ENCODE measurements at places on chromosomes 13 and 19.

- no peak for DNase-seq
Measured at GRCh38 chr19:54206831-54207177, 6.1 kb downstream of the RPS9 start.

DNA sequence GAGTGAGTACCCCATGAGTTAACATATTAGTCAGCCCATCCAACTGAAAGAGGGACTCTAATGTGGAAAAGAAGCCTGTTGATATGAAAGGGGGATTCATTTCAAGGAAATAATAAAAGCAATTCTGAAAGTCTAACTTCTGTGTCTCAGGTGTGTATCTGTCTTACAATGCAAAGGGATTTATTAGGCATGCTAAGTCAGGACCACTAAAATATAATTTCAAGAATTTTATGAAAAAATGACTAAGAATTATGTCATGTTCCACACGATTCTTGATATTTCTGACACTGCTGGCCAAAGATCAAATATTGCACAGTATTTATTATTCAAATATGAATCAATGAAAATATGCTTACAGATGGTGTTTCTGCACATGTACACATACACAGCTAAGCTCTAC lies 130.8 kb downstream of the KLF12 start:
- no peak for DNase-seq

GRCh38 chr19:13507053-13507611 lies 853 bp upstream of the CACNA1A start:
- DNase-seq, result no peak

- DNase-seq, result peak; percentile 24
Measured at GRCh38 chr19:40549007-40549708, 27.5 kb upstream of the SHKBP1 start.

DNA sequence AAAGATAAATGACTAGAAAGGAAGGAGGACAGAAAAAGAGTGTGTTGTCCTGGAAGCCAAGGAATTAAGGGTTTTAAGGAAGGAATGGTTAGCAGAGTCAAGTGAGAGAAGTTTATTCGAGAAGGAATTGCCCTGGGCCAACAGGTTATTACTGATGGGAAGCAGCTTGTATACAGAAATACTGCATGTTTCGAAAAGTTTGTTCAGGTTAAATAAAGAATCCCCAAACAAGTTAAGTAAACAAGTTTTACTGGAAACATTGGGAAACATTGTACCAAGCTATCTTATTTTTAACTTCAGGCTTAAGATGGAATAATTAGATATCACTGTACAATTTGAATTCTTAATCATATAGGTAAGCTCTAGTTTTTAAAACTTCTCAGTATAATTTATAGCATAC lies 28.2 kb upstream of the FBXL3 start:
- no peak for DNase-seq

- no peak for DNase-seq
Measured at GRCh38 chr19:15776991-15777970, 10.2 kb upstream of the OR10H5 start.

DNA sequence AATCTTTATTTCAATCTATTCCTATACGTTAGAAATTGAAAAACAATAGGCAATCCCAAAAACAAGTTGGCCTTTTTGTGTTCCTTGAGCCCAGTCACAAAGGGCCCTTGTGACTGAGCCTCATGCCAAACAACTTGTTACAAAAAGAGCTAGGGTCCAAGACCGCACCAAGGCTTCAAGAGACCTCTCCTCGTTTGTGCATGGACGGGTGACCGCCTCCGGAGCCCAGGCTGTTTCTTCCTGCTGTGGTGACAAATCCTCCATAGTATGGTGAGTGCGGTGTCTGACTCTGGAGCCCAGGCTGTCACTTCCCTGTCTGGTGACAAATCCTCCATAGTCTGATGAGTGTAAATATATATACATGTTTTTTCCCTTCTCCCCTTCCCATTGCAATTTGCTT lies 63.7 kb downstream of the ZNF93 start:
- DNase-seq, result no peak

DNA sequence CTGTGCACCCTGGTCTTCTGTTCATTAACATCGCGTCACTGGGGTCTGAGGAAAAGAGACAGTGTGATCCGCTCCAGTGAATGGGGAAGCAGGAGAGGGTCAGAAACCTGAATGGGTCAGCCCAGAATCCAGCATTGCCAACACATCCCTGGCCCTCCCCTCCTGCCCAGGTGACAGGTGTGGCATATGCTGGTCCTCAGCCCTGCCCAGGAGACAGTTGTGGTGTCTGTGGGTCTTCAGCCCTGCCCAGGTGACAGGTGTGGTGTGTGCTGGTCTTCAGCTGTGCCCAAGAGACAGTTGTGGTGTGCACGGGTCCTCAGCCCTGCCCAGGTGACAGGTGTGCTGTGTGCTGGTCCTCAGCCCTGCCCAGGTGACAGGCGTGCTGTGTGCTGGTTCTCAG lies 8.0 kb downstream of the TFDP1 start:
- no peak for DNase-seq

- no peak for DNase-seq
Measured at GRCh38 chr13:46184277-46184699, 2.3 kb upstream of the LCP1 start.

DNA sequence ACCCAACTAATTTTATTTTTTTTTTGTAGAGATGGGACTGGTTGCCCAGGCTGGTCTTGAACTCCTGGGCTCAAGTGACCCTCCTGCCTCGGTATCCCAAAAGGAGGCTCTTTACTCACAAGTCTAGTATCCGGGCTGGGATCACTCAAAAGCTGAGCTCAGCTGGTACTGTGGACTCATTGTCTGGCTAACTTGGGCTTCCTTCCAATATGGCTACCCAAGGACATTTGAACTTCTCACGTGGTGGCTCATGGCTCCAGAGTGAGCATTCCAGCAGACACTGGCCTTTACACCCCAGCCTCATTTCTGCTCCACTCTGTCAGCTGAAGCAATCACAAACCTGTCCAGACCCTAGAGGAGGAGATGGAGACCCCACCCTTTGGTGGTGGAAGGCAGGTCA lies 28.9 kb downstream of the HPN start:
- no peak for DNase-seq

DNA sequence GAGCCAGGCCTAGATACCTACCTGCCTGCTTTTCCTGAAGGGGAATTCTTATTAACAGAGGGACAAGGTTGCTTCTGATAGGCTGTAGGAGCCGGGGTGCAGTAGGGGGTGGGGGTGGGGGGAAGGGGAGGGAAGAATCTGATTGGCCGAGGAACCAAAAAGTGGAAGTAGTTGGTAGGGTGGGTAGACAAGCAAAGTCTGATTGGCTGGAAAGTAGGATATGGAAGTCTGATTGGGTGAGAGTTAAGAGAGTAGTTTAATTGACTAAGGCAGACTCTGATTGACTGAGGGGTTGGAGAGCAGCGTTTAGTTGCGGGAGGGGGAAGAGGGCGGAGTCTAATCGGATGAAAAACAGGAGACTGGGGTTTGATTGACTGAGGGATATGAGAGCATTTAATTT lies 9.4 kb upstream of the CYP4F22 start:
- DNase-seq, result no peak

GRCh38 chr19:54063350-54064116 lies at the start of gene VSTM1:
VSTM1 (minus strand) TSS chr19:54063897; CDS start chr19:54063777, 120 bp downstream.
- no peak for DNase-seq

DNA sequence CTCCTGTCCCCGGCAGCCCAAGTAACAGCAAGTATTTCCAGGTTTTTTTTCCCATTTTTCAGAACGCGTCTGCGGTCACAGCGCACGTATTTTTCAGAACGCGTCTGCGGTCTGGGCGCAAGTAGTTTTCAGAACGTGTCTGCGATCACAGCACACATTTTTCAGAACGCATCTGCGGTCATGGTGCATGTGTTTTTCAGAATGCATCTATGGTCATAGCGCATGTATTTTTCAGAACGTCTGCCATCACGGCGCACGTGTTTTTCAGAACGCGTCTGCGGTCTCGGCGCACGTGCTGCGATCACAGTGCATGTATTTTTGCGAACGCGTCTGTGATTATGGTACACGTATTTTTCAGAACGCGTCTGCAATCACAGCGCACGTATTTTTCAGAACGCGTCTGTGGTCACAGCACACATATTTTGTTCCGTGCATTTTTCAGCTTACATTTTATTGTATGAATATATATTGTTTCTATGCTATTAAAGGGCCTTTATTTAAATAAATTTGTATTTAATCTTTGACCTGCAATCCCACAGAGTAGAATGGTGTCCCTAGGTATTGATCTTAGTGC lies 19.7 kb downstream of the ATP4B start:
- no peak for DNase-seq

- no peak for DNase-seq
Measured at GRCh38 chr13:78657699-78658629, 991 bp downstream of the OBI1 start.

- DNase-seq, result no peak
Measured at GRCh38 chr13:28299916-28300315, 161.6 kb downstream of the PAN3 start.

DNA sequence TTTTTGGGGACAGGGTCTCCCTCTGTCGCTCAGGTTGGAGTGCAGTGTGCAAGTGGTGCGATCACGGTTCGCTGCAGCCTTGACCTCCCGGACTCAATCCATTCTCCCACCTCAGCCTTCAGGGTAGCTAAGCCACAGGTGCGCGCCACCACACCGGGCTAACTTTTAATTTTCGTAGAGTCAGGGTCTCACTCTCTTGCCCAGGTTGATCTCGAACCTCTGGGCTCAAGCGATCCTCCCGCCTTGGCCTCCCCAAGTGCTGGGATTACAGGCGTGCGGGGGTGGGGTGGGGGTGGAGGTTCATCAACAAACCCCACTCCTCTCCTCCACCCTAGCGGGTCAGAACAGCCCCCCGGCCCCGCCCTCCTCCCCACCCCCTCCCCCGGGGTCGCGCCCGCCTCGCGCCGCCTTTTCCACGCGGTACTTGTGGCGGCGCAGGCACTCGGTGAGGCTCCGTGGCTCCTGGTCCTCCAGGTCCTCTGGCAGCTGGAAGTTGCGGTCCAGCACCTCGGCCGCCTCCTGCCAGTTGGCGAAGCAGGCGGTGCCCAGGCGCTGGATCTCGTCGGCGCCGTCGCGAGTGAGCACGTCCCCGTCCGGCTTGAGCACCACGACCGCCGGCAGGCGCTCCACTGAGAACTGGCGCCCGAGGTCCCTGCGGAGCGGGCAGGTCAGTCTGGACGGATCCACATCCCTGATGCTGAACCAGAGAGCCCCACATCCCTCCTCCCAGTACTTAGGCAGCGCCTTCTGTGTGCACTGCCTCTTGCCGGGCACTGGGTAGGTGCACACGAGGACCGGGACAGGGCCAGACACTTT lies 5.2 kb downstream of the NXNL1 start:
- DNase-seq, result no peak

DNA sequence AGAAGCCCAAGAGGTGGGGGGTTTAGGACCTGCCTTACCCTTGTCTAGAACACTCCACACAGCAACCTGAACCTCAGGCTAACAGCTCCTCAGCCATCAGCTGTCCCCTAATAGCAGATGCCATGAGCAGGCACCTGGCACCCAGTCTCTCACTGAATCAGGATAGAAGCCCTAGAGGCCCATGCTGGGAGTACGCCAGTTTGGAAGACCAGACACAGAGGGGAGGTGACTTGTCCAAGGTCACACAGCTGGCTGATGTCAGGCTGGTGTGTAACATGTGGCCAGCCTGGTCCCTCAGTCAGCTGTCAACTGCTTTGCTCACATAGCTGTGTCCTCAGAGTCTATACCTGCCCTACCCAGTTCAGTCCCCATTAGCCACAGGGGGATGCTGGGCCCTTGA lies 12.8 kb upstream of the SAMD1 start:
- no peak for DNase-seq

GRCh38 chr13:79246578-79246949 lies 159.5 kb downstream of the RBM26 start:
- DNase-seq, result no peak

DNA sequence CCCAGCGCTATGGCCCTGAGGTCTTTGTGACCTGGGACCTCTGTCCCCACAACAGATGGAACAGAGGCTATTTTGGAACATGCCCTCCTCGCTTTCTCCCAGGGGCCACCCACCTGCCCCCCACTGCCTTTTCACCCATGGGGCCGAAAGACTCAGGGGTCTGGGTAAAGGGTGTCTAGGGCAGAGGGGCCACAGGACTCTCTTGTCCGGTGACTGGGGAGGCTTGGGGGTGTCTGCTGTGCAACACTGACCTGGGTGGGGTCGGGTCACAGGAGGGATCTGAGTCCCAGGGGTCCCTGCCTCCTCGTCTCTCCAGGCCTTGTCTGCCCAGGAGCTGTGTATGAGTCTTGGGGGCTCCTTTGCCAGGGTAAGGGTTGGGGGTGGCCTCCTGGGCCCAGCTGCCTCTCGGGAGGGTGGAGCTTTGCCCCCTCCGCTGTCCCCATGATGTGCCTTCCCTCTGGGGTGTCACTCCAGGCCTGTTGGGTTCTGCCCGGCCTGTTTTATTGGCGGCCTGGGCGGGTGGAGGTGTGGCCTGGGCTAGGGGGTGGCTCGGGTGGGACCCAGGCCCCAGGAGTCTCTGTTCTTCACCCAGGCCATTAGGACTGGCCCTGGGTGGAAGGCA lies 2.1 kb downstream of the ARID3A start:
- DNase-seq, result no peak

GRCh38 chr13:100203696-100204367 lies 114.9 kb downstream of the PCCA start:
- DNase-seq, result no peak

GRCh38 chr19:45156011-45156630 lies 4.7 kb downstream of the NKPD1 start:
- no peak for DNase-seq

DNA sequence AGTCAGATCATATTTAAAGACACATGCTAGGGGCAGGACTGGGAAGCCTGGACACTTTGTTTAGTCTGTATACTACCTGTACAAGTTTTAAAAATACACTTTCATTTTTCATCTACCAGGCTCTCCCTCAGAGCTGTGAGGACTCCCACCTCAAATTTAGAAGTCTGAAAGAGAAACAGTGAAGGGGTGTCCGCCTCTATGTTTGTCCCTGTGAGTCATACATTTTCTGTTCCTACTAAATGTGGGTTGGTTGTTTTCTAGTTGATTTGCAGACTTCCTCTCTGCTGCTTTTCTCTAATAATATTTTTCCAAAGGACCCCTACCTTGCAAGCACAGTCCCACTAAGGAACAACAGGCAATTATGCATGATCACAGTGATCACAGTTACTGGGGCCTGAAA lies 110.5 kb downstream of the ENOX1 start:
- no peak for DNase-seq

- DNase-seq, result peak; percentile 87
Measured at GRCh38 chr13:111153279-111153976, 38.3 kb downstream of the ARHGEF7 start.

GRCh38 chr19:32971012-32971595 lies 654 bp downstream of the CEP89 start:
- no peak for DNase-seq
